ENCODE measurements at places on chromosomes 6 and 20. TPM values are rescaled to one million over a fixed set of nuclear protein-coding genes. Genes with fewer than 3 reads are reported as not detected.

FUT9 gene
- not detected for total RNA-seq

BPIFB1 gene
- not detected for total RNA-seq

DLK2 gene
- total RNA-seq: 0.43 TPM

ERVFRD-1 gene
- total RNA-seq: 0.08 TPM

RRAGD gene
- total RNA-seq: 12.4 TPM

TRIM10 gene
- not detected for total RNA-seq

IL17F gene
- 0.65 TPM for total RNA-seq

REM1 gene
- total RNA-seq: not detected

RING1 gene
- total RNA-seq: 37.6 TPM

Data from activated naive CD4-positive, alpha-beta T cell treated with anti-CD3 and anti-CD28 coated beads, Interleukin-2, amount 10 ng/mL, durations not matched to agents 5 hours and 36 hours (primary cell).